ENCODE measurements at places on chromosomes 5 and 9. TPM values are rescaled to one million over a fixed set of nuclear protein-coding genes. Genes with fewer than 3 reads are reported as not detected.
A peak's percentile ranks its signal among the peaks of the same experiment; 100 is the strongest.

DNA sequence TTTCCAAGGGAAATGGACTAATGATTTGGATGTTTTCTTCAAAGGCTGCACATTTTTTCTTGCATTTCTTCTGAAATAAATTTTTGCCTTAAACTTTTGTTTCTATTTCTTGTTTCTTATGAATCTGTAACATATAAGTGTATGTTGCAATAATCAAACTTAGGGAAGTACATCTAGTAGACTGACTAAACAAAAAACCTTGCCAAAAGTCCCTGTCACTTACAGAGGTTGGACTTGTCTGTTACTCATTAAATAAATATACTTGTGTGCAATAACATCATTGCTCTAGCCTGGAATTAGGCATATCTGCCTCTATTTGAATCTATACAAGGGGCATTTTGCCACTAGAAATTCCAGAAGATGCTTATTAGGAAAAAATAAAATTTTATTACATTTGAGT lies 56.6 kb downstream of the C6 start:
- no peak for DNase-seq

- DNase-seq: peak; percentile 82
Measured at GRCh38 chr5:152532714-152533113, 127.6 kb upstream of the NMUR2 start.

GRCh38 chr9:22742401-22742800 lies 295.8 kb downstream of the DMRTA1 start:
- DNase-seq: no peak

DNA sequence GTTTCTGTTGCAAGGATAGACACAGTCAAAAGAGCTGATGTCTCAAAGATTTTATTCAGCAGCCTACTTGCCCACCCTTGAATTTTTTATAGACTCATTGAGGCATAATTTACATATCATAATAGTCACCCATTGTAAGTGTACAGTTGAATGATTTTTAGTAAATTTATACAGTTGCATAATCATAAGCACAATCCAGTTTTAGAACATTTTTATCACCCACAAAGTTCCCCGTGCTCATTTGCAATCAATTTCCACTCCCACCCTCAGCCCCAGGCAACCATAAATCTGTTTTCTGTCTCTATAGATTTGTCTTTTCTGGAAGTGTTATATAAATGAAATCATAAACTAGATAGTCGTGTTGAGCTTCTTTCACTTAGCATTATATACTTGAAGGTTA lies 517.7 kb downstream of the TLE1 start:
- no peak for DNase-seq

DNA sequence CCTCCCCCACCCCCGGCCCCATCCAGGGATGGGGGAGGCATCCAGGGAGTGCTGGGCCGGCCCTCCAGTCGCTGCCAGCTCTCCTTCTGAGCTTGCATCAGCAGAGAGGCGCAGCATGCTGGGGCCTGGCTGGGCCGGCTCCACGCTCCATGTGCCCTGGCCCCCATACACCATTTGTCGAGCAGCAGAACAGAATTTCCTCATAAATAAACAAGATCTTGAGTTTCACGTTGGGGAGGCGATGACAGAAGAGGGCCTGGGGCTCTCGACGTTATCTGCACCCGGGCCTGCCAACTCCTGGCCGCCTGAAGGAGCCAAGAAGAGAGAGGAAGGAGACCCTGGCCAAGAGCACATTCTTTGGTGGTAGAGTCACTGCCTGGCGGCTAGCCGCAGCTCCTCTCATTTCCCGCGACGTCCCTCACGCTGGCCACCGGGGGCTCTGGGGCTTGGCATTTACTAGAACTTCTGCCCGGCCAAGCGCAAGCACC lies 177.0 kb downstream of the FGF18 start:
- DNase-seq: peak; percentile 79

- DNase-seq: no peak
Measured at GRCh38 chr5:40346901-40347300, 332.8 kb upstream of the PTGER4 start.

DNA sequence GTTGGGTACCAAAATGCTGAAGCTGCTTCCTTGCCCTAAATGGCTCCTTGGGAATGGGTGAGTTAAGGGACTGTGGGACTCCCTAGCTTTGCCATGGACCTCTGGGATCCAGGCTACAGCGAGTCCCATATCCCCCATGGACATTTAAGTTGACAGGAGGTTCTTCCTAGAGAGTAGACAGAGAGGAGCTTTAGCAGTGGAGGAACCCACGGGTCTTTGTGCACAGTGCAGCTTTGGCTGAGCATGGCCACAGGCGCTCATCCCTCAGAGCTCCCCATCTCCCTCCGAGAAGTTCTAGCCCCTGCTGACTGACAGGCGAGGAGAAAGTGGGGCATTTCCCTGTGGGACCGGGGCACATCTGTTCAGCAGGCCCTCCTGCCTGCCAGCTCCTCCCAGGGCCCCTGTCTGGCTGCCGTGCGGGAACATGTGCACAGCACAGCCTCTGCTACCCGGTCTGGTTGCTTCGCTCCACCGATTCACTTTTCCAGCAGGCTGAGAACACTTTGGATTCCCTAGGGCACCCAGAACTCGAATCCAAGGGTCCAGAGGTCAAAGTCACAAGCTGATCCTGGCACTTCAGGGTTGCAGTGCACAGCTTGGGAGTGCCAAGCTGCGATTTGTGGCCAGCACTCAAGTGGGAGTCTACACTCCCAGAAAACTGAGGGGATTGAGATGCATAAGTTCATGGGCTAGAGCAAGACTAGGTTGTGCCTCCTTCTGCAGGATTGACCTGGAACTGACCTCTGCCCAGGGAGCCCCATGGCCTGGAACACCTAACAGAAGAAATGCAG lies 40.6 kb upstream of the DMRTA1 start:
- no peak for DNase-seq

- DNase-seq: no peak
Measured at GRCh38 chr5:110386782-110387181, 339.7 kb downstream of the TMEM232 start.

GRCh38 chr5:145495741-145496140 lies 339.4 kb downstream of the PRELID2 start:
- no peak for DNase-seq

DNA sequence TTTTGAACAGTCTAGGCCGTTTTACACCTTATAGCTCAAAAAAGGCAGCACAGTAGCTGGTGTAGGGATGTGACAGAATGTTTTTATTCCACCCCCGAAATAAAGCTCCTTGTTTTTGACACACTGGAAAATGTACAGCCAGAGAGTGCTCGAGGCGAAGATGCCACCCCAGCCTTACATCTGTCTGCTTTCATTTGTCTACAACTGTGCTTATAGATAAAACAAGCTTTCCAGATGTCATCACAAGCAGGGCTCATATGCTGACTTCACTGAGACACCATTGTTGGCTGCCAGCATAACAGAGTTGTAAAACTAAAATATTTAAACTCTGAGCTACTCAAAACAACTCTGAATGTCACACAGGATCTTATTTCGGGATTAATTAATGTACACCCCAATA lies 386.3 kb downstream of the BNC2 start:
- no peak for DNase-seq

GRCh38 chr5:143319437-143320227 lies 83.9 kb downstream of the NR3C1 start:
- no peak for DNase-seq

DNA sequence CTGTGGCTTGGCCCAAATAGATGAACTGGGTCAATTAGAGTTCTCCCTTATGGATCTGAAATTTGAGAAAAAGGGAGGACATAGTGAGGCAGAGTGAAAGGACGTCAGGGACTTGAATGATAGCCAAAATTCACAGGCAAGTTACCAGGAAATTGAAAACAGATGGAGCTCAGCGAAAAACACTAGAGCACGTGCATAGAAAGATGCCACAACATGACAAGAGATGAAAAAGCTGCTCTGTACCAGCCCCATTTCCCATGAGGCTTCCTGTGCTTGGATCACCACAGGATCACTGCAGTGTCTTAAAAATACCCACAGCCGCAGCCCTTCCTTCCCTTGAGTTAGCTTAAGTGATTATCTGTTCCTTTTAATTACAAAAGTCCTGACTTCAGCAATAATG lies 39.0 kb upstream of the HOMER1 start:
- no peak for DNase-seq

- DNase-seq: no peak
Measured at GRCh38 chr5:54874337-54875021, 110.9 kb downstream of the ESM1 start.

The BTNL9 gene
- polyA plus RNA-seq: 0.21 TPM

The TRMT10B gene
- 10.8 TPM for polyA plus RNA-seq

The GRXCR2 gene
- not detected for polyA plus RNA-seq

The PAPPA gene
- 0.66 TPM for polyA plus RNA-seq

The INSL6 gene
- 0.19 TPM for polyA plus RNA-seq

The CSF1R gene
- polyA plus RNA-seq: not detected

The PCDHB9 gene
- polyA plus RNA-seq: 0.45 TPM

The NFX1 gene
- polyA plus RNA-seq: 13.9 TPM
